Naive thymus-derived CD8-positive, alpha-beta T cell (primary cell): ENCODE measurements at places on chromosomes 12 and 14. TPM values are rescaled to one million over a fixed set of nuclear protein-coding genes. Genes with fewer than 3 reads are reported as not detected.

The SAV1 gene
- 5.7 TPM for polyA plus RNA-seq

The ATL1 gene
- 3.9 TPM for polyA plus RNA-seq

The GPR84 gene
- not detected for polyA plus RNA-seq

The COX8C gene
- polyA plus RNA-seq: not detected

The ABCD2 gene
- polyA plus RNA-seq: 14.0 TPM

The CCER1 gene
- not detected for polyA plus RNA-seq

The MARS1 gene
- 81.0 TPM for polyA plus RNA-seq

The MDGA2 gene
- polyA plus RNA-seq: not detected
